ENCODE measurements at places on chromosomes 2 and 18.

DNA sequence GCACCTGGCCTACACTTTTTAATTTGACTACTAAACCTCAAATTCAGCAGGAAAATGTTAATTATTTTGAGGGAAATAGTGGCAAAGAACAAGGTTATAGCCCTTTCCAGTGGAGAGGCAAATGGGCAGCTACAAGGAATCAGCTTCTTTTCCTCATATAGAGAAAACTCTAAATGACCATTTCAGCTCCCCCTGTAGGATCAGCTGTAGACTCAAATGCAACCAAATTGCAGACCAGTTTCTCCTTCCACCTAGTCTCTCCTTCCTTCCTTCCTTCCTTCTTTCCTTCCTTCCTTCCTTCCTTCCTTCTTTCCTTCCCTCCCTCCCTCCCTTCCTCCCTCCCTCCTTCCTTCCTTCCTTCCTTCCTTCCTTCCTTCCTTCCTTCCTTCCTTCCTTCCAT, 158.2 kb downstream of the ZEB2 start:
- DNase-seq = no peak

GRCh38 chr2:118050386-118050785, 36.5 kb upstream of the CCDC93 start:
- DNase-seq = no peak

DNA sequence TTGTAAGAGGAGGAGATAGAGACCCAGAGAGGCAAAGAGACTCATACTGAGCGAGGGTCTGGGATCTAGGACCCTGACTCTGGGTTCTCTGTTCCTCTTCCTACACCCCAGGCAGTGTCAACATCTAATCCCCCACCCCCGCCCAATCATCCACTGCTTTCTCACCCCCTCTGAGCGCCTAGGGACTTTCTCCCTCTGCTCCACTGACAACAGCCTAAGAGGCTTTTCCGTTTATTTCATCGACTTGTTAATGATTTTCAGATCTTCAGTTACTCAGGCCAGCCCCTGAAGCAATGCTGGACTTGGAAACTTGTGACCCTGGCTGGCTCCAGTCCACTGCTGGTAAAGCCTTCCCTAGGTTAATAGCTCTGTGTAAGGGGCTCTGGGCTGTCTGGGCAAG, 65.1 kb downstream of the TFCP2L1 start:
- DNase-seq = no peak

- no peak for DNase-seq
Measured at GRCh38 chr2:168948621-168949212, 47.6 kb downstream of the G6PC2 start.

- DNase-seq = peak; percentile 72
Measured at GRCh38 chr2:75608684-75609333, 37.8 kb upstream of the MRPL19 start.

DNA sequence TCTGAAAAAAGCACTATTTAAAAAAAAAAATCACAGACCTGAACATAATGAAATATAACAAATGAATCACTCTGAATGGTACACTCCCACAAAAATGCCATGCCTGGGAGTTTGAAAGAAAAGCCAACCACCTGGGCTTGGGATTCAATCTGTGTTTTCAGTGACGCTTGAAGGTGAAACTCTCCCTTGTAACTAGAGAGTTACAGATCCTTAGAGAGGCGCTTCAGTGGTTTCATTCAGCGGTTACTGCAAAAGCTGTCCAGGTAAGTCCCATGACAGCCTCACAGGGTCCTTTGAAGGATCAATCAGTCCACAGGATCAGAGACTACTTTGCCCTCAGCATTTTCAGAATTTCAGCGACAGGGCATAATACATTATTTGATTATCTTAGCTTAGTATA, 627.3 kb downstream of the IRS1 start:
- DNase-seq = no peak

DNA sequence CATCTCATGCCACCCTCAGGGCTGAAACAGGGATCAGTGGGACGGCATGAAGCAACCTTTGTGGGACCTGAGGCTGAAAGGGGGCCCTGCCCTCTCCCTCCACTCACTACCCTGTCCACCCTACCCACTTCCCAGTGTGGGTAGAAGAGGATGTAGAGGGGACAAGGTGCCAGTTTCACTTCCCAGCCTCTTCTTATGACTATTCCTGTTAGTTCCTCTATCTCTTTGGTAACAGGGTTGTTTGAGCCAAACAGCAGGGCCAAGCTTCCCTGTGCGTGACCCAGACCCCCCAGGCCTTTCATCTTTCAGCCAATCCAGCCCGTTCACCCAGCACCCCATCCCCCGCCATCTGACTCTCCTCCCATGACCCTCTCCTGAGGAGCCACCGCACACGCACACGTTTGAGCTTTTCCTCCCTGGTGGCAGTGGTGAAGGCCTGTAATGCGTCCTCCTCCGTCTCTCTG, 82.3 kb downstream of the STPG4 start:
- DNase-seq = peak; percentile 75

- no peak for DNase-seq
Measured at GRCh38 chr2:42931146-42931817, 138.9 kb upstream of the HAAO start.

- DNase-seq = no peak
Measured at GRCh38 chr2:73250872-73251846, 17.1 kb downstream of the CCT7 start.

- no peak for DNase-seq
Measured at GRCh38 chr2:52115750-52116149, 1083.8 kb upstream of the NRXN1 start.

Data from Ammon's horn (tissue), 1 donor.